Retinal pigment epithelial cell (primary cell): ENCODE measurements at places on chromosomes 12 and 14.

DNA sequence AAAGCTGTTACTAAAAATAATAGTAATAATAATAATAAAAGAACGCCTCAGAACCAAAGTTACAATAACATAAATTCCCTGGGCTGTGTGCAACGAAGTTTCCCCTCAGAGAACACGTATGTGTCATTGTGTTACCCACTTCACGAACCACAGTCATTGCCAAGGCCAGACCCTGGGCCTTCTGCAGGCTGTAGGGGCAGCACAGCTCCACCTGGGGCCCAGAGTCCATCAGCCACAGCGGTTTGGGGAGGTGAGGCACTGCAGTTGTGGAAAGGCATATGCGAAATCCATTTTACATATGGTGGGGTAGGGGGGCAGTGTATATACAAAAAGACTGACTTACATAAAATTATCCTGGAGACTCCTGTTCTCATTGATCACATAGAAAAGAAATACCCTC lies 56.1 kb downstream of the ESR2 start:
- no peak for DNase-seq

- DNase-seq, result no peak
Observed at GRCh38 chr14:44418856-44419255, 88.2 kb downstream of the FSCB start.

GRCh38 chr14:90522571-90523191 lies 125.9 kb downstream of the CALM1 start:
- no peak for DNase-seq

- DNase-seq, result no peak
Observed at GRCh38 chr14:68684466-68685418, 108.1 kb downstream of the ZFP36L1 start.

GRCh38 chr12:46933947-46934346 lies 108.2 kb upstream of the SLC38A4 start:
- DNase-seq, result no peak

DNA sequence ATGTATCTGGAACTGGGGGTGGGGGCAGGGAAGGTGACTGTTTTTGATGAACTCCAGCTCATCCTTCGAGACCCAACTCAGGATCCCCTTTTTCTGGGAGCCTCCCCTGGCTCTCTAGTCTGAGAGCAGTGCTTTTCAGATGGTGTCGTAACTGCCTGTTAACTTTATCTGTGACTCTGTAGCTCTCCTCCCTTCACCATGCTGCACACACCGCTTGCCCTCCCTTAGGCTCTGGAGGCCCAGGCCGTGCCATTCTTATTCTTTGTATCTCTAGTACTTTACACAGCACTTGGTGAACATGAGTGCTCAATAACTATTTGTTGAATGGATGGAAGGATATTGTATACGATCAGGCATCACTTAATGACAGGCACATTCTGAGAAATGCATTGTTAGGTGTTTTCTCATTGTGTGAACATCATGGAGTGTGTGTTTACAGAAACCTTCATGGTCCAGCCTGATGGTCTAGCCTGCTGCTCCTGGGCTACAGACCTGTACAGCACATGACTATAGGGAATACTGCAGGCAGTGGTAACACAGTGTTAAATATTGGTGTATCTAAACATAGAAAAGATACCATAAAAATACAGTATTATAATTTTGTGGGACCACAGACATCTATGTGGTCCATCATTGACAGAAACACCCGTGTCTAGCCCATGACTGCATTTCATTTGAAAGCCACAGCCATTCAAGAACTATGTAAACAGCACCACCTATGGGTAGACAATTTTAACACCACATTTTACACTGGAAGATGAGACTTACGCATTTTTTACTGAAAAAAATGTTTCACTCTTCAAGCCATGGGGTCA lies 91.8 kb downstream of the EML1 start:
- no peak for DNase-seq

DNA sequence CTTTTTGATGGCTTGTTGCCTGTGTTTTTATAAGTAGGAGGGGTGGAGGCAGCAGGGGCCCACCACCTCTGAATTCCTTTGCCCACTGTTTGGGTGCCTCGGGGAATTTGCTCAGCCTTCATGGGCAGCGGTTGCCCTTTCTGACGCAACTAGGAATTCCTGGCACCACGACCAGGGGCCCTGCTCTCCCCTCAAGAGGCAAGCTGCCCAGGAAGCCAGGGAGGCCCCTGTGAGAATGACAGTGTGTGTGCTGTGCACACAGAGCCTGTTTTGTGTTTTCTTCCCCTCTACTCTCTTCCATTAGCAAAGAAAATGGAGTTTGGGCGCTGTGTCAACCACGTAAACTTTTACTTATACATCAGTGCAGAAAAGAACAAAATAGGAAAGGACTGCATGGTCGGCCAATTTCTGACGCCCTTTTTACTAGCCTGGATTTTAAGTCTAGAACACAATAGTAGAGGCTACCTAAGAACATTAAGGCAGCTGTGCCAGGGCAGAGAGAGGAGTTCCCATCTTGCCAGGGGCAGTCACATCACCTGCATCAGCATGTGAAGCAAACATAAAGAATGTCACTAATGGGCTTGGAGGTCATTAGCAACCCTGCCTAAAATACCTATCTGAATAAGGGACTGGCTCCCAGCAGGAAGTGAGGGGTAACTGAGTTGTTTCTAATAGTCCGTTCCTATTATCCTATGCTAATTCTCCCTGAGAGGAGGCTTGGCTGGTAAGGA lies 17.9 kb upstream of the PTGR2 start:
- peak; percentile 73 for DNase-seq

DNA sequence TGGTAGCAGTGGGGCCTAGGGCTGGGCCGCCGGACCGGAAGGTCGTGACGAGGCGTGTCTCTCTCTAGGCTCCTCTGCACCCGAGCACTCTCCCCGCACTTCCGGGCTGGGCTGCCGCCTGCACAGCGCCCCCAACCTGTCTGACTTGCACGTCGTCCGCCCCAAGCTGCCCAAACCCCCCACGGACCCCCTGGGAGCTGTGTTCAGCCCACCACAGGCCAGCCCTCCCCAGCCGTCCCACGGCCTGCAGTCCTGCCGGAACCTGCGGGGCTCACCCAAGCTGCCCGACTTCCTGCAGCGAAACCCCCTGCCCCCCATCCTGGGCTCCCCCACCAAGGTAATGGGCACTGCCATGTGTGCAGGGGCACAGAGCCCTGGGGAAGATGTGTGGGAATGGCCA lies 13.3 kb upstream of the PUS1 start:
- no peak for DNase-seq

DNA sequence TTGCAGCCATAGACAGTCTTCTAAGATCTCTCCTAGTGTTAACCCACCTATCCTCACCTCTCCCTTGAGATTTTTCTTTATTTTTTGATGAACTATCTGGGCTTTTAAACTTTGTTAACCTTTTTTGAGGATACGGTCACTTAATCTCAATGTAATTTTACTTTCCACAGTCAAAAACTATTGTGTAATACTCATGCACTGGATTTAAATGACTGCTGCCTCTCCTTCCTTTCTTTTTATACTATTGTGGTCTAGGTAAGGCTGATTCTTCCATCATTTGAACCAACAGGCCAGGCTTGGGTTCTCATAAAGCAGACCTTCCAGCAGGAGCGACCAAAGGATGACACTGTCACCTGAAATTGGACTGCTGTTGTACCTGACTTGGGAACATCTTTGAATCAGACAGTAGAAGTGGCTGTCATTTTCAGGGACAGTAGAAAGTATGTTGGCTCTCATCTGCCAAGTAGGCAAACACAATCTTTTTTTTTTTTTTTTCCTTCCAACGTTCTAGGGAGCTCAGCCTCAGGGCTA lies 689 bp upstream of the PDE3A start:
- no peak for DNase-seq

GRCh38 chr14:76153919-76154318 lies 2.2 kb downstream of the GPATCH2L start:
- DNase-seq, result no peak

GRCh38 chr12:9387450-9387849 lies 179.3 kb upstream of the PZP start:
- DNase-seq, result no peak

- DNase-seq, result no peak
Observed at GRCh38 chr12:53254816-53255545, 13.1 kb upstream of the ESPL1 start.

DNA sequence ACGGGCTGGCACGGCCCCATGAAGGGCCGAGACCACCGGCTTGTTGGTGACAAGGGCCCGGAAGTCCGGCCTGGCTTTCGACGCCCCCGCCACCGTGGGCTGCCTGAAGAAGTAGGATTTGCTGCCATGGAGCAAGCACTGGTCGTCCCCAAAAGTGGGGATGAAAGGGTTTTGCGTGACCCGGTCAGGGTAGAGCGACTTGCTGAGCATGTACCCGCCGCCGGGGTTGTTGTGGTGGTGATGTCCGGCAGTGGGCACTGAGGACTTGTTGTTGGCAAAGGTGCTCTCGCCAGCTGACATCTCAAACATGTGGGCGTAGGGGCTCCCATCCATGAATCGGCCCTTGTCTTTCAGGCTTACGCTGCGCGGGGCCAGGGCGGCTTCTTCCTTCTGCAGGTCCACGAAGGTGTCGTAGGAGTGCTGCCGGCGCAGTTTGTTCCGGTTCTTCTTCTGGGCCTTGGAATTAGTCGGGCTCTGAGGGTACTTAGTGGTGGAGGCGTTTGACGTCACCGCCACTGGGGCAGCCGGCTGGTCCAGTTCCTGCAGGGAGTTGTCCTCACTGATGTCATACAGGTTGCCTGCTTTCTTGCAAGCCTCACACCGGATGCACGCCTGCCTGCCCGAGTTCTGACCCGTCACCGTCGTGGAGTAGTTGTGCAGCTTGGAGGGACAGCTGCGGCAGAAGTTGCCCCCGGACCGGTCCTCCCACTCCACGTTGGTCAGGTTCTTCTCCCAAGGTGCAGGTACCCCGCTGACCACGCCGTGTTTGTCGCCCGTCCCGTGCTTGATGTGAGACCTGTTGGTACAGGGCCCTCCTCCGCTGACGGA lies 366.6 kb downstream of the EMP1 start:
- DNase-seq, result no peak

DNA sequence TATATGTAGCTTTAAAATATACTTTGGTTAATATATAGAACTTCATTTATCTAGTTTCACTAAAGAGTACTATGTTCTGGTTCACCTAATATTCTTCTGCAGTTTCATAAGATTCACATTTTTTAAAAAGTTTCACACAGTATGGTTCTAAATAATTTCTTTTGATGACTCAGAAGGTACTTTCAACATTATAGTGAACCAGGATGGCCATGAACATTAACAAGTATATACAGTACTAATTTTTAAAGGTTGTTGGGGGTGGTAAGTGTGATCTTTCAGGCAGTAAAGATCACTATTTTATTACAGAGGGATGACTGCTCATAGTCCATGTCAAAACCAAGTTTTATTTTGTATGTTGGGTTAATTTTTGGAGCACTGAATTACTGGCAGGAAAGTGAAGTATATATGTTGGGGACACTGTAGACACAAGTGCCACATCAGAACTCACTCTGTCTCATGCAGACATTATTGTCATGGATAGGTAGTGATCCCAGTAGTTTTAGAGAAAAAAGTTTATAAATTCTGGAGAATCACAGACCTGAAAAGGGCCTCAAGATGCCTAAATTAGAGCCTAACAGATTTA lies 60.0 kb downstream of the DCAF5 start:
- no peak for DNase-seq

DNA sequence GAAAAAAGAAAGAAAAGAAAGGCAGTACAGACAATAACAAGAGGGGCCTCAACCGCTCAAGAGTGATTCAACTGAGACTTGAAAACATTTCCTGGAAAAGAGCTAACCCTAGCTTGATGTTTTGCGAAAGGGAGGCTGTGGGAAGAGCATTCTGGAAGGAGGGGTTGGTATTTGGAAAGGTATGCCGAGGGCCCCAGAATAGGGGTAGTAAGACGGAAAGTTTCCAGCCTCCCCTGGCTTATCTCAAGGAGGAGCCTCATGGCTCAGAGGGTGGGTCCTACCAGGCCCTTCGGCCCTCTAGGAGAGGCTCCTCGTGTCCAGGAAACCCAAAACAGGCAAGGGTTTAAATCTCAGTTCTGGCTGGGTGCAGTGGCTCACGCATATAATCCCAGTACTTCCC lies 8.4 kb downstream of the RNU4-2 start:
- no peak for DNase-seq

DNA sequence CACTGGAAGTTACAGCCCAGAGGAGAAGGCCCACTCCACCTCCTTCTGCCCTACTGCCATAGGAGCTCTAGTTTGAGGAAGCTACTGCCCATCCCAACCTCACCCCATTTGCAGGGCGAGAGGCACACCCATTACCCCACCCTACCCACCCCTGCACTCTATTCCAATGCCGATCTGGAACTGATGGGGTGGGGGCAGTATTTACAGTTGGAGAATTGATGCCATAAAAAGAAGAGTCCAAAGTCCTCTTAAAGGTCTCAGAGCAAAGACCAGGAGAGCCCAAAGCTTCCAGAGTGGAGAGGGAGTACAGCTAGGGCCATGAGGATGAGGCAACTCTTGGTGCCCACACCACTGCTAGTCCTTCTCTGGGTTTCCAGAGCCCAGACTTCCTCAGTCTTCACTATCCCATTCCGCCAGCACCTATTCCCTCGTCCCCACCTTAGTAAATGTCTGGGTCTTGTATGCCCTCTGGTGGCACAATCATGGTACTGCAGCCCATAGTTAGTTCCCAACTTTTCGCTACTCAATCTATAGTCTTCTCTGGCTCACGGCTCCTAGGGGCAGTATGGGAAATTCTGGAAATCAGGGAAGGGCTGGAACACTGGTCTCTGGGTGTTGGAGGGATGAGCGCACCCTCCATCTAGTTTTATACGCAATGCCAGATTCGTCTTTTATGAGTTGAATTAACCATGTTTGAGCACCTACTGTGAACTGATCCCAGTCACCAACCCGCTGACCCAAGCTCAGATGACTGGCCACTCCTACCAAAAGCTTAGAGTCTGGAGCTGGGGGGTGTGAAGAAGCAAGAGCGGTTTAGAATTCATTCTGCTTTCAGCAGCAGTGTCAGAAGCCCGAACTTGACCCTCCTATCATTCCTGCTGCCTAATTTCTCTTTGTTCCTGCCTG lies 6.9 kb upstream of the ADCY6 start:
- DNase-seq, result no peak

DNA sequence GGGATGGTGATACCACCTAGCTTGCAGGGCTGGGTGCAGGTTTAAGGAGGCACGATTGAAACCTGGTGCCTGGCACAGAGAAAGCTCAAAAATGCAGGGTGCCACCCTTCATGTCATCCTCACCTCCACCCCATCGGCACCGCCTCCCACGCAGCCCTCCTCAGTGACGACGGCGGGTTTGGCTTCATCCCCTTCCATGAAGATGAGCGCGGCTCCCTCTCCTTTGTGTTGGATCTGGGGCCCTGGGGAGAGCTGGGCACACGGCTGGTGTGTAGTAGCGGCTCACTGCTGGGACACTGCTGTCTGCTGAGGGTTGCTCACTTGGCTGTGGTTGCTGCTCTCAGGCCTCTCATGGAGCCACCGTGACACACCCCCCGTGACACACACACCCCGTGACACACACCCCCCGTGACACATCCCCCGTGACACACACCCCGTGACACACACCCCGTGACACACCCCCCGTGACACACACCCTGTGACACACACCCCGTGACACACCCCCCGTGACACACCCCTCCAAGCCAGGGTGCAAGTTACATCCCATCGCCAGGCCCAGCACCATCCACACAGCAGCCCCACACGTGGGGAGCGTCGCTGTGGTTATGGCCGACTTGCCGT lies 42.9 kb upstream of the FZD10 start:
- DNase-seq, result no peak
